Activated T-helper 9 cell treated with anti-CD3 and anti-CD28 coated beads, Interleukin-2, amount 50 U/mL, for 16 hours (primary cell): ENCODE measurements at places on chromosomes 7 and 10.
A peak's percentile ranks its signal among the peaks of the same experiment; 100 is the strongest.

DNA sequence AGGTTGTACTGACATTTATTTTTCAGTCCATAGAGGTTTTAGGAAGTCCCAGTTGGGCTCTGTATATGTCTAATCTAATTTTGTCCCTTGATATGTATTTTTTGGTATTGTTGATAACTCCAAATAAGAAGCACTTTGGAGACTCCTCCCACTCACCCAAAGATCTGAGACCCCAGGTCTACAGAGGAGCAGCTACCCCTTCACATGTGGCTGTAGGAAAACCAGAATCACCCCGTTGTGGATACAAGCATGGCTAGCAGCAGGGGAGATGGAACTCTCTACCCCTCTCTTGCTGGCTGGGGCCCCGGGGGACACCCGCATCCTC, 9.4 kb downstream of the HHEX start:
- no peak for DNase-seq

- no peak for DNase-seq
Measured at GRCh38 chr7:103524042-103524907, 78.3 kb upstream of the SLC26A5 start.

GRCh38 chr7:121328508-121329190, at the start of gene WNT16:
Gene WNT16, plus strand, starts transcription at chr7:121329000. Its CDS starts 293 bp downstream, at chr7:121329293.
- no peak for DNase-seq

DNA sequence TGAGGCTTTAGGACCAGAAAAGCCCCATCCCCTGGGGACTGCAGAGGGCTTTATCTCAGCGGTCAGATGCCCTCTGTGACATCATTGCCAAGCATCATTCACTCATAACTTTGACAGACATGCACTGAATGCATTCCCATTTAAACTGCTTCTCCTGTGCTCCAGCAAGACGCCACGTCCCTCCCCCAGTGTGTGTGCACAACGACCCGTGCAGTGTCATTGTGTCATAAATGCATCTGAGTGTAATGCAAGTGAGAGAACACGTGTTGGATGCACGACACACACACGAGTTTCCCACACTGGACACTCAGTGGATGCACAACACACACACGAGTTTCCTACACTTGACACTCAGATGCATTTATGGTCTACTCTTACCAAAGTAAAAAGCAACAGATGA, 337.9 kb downstream of the PTPRN2 start:
- DNase-seq, result no peak

DNA sequence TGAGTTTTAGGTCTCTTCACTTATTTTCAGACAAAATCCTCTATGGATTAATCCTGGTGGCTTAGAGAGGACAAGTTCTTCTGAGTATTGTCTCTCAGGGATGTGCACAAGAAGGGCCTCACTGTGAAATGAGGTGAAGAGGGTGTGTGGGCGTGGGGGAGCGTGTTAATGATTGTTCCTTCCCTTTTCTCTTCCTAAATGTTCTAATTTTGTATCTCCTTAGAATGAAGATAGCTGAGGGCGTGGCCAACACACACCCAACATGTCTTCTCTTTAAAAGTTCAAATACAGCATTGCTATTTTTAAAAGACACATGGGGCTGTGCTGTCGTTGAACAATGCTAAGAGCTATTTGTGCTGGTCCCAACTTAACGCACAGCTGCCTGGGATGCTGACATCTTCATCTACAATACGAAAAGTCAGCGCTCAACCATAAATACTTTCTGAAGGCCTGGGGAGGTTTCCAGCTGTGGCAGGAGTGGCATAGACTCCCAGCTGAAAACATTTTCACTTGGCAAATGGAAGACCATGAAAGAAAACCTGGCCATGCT, 135.9 kb downstream of the JCAD start:
- DNase-seq, result no peak

DNA sequence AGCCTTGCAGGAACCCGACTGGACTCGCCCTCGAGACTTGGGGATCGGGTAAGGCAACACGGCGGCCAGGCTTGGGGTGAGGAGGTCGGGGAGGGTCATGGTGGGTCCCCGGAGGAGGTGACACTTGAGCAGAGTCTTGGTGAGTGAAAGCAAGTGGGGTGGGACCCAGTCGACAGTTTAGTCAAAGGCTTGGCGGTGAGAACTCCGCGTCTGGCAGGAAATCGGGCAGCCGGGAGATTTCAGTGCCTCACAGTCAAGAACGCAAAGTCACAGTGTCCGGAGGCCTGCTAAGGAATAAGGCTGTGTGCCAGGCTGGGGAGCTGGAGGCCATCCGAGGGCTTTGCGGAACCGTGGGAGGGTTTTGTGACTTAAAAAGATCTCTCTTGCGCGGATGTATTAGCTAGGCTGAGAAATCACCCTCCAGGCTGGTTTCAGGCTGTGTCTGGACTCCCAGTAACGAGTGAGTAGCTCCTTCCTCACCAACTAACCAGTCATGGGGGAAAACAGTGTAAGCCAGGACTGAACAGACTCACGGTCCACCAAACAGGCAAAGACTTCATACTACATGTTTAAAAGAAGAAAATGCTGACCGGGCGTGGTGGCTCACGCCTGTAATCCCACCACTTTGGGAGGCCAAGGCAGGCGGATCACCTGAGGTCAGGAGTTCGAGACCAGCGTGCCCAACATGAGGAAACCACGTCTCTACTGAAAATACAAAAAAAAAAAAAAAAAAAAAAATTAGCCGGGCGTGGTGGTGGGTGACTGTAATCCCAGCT, 613 bp downstream of the AP5Z1 start:
- peak; percentile 39 for DNase-seq

DNA sequence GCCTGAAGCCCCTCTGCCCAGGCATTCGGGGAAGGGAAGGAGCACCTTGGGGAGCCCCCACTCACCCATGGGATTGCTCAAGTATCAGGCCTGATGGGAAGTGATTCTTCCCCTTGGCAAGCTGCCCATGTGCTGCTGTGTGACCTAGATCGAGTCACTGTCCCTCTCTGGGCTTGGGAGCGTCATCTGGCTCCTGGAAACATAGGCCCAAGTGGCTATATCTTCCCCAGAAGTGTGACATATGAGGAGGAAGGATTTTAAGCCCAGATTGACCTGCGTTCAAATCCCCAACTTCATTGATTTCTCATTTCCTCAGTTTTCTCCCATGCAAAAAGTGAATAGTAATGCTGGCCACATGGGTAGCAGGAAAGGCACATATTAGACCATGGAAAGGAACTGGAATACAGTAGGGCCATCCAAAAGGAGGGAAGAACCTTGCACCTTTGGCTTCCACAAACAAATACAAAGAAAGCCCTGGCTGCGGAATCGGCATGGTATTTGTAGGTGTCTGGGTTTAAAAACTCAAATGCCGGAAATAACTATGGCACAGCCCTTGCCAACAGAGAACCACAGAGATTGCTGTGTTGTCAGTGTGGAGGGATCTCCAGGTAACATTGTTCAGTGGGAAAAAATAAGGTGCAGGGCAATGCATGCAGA, 169.5 kb upstream of the ZMIZ1 start:
- no peak for DNase-seq

GRCh38 chr7:106059556-106059955, 52.6 kb downstream of the SYPL1 start:
- DNase-seq, result no peak

GRCh38 chr10:66838656-66839055, 87.2 kb upstream of the LRRTM3 start:
- no peak for DNase-seq

DNA sequence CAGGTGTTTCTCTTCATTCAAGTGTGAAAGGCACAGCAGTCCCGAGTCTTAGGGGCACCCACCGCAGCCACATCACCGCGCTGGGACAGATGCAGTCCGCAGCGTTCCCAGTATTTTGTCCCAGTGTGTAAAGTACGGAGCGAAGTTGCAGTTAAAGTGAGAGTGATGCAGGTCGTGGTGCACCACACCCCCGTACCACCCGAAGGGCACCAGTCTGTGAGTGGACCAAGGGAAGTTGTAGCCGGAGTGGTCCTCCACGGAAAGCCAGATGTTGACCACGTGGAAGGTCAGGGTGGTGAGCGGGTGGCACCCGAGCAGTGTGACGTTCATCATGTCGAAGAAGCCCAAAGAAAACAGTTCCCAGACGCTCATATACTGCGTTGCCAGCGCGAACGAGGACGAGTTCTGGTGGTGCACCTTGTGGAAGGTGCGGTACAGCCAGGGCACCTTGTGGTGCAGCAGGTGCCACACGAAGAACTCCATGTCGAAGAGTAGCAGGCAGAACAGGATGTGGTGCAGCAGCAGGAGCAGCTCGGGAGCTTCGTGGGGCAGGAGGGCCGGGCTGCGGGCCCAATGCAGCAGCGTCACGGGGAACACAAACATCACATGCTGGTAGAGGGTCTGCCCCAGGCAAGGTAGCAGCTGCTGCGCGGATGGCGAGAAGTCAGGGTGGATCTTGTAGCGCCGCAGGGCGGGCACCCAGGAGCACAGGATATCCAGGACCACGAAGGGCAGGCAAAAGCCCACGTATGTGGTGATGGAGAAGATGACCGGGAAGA, 526 bp downstream of the CH25H start:
- no peak for DNase-seq

DNA sequence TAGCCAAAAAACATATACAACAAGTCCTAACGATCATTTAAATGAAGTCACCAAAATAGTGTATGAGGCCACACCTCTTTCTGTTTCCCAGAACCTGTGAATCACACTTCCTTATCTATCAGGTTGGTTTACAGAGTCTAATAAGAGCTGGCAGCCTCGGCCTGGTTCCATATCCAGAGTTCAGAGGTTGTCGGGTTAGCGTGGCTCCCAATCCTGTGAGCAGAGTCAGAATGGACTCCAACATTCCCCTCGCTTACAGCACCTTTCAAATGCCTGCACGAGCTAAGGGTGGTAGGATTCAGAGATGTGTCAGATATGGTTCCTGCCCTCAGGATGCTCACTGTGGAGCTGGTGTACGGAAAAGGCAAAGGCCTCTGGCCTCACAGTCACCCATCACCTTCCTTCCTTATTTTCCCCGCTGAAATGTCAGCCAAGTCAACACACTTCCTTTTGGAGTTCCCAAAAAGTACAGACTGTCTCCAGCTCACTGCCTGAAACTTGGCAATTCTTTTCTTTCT, 6.0 kb downstream of the IL15RA start:
- DNase-seq, result peak; percentile 5

DNA sequence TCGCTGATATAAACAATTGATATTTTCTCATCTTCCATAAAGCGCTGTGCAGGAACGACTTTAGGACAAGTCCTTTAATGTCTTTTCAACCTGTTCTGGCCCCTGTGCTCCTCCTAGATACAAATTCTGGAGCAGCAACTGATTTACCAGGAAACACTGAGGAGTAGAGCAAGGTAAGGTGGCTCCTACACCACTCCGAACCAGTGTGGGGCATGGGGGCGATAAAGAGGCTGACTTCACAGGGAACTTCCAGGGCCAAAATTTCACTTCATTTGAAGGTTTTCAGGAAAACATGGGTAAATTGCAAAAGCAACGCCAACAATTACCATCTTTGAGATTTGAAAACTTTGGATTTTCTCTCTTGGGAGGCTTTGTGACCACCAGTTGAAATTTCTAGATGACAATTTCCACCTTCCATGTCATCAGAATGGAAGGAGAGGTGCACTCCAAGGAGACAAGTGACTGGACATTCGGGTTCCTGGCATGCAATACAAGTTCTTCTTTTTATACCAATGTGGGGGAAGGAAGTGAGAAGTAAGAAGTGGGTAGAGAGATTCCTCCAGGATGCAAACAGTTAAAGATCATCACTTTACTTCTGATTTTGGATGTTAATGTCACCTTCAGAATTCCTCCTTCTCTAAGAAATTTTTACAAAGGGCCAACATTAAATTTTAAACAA, 118.5 kb downstream of the FAM107B start:
- no peak for DNase-seq

- DNase-seq, result no peak
Measured at GRCh38 chr7:113099284-113099919, 12.8 kb upstream of the GPR85 start.

GRCh38 chr7:151889406-151890354, 12.8 kb upstream of the PRKAG2 start:
- DNase-seq, result no peak
